ENCODE measurements at places on chromosomes 4 and X.
A peak's percentile ranks its signal among the peaks of the same experiment; 100 is the strongest.

GRCh38 chrX:17860811-17861488 is at the start of gene RAI2:
RAI2 (minus strand) TSS chrX:17861298; CDS start chrX:17802010, 59,288 bp downstream.
- DNase-seq = peak; percentile 0

GRCh38 chr4:95263391-95263790 is 285.4 kb downstream of the UNC5C start:
- no peak for DNase-seq

GRCh38 chr4:104128031-104128849 is 366.5 kb downstream of the CXXC4 start:
- DNase-seq = no peak

- DNase-seq = no peak
Observed at GRCh38 chr4:152678841-152679240, 956 bp downstream of the TMEM154 start.

GRCh38 chrX:118396113-118396512 is 50.2 kb downstream of the WDR44 start:
- no peak for DNase-seq

DNA sequence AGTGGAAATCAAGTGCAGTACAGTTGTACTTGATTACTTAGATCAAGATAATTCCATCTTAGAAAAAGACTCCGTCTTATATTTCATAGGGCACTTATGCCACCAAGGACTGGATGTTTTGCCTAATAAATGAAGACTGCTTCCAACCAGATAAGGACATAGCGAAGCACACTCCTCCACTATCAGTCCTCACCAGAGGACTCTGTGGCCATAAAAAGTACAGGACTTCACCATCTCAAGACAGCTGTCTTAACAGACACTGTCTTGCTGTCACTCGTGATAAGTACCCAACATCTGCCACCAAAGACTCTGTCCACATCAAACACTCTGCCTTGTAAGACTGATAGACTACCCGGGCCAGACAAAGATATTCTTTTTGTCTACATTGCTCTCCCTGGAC is 352.0 kb downstream of the TRAM1L1 start:
- no peak for DNase-seq

DNA sequence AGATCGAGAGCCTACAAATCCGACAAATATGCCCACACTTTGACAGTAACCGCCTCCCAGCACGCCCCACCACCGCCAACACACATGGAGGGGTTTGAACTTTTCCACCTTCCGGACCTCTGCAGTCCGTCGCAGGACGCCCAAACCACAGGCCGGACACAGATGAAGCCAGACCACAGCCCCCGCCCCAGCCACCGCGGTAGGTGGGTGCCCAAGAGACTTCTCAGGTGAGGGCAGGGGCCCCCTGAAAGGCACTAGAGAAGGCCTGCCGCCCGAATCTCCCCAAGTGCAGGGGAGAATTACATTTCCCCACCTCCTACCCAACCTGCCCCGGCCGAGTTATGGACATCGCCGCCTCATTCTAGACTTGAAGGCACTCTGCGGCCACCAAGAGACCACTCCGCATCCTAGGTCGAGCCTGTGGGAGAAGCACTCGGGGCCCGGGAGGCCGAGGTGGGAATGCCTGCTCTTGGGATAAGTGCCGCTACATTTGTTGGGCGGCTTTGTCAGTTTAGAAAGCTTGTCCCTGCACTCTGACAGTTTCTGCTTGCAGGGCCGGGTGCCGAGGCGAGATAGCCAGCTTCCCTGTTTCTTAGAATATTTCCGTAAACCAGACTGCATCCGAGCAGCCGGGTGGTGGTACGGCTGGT is 21.5 kb downstream of the HAND2 start:
- no peak for DNase-seq

GRCh38 chr4:117560329-117560728 is 474.0 kb upstream of the NDST3 start:
- DNase-seq = no peak

GRCh38 chrX:117397844-117398243 is 718.8 kb downstream of the KLHL13 start:
- no peak for DNase-seq

- no peak for DNase-seq
Observed at GRCh38 chr4:163111588-163111987, 55.1 kb downstream of the NAF1 start.

DNA sequence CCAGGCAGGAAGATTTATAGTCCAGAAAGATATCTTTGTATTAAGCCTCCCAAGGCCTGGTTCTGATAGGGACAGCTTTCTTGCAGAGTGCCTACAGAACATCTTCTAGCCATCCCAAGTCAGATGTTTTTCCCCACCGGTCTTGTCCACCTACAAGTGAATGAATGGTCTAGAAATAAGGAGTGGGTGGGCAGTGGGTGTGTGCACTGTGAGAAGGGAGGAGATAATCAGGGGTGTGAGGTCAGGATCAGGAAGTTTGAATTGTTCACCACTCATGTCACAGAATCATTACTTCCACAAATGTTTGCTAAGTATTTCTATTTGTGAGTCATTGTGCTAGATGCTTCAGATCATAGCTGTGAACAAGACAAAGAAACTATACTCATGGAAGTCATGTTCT is 332.6 kb downstream of the NKX6-1 start:
- DNase-seq = no peak

DNA sequence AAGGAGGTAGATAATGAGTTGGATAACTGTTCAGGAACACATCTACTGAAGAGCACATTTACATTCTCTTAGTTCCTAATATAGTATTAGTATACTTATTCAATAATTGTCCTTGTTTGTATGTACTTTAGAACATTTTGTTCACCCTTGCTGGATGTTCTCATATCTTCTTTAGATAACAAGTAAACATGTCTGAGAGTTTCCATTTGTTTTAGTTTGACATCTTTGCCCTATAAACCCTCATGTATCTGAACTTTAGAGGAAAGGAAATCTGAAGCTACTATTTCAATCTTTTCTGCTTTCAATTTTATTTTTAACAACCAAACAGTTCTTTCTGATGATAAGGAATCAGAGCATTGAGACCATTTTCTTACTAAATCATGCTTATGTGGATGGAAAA is 518.6 kb downstream of the RPA4 start:
- DNase-seq = no peak

GRCh38 chrX:41442824-41443550 is 4.2 kb upstream of the NYX start:
- DNase-seq = no peak

DNA sequence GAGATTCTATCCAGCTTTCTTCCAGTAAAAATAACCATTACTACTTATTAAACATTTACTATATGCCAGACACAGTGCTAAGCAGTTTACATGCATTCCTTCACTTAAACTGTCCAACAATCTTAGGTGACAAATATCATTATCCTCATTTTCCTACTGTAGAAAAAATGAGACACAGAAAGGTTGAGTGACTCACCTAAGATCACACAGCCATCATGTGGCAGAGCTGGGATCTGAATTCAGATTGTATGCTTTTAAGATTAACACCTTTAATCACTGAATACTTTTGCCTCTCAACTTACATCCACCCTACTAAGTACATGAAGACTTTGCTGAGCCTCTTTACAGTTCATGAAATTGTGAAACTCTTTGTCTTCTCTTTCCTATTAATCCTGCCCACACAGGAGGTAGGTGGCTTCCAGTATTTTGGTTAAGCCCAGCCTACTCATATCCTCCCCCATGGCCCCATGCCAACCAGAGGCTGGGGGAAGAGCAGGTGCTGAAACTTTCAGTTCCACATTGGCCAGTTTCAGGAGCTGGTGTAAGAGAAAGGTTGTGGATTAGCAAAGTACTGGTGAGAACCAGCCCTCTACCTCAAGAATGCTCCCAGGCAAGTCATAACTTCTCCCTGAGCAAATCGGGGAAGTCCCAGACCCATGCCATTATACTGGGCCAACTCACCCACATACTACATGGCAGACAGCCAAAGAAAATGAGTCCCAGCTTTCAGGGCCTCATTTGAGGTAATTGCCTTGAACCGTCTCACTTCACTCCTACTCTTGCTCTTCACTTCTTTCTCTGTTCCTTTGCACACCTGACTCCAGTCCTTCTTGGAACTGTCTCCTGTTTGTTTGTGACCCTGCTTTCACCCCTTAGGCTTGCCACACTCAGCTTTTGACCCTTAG is 211.1 kb downstream of the GUCY2F start:
- no peak for DNase-seq

DNA sequence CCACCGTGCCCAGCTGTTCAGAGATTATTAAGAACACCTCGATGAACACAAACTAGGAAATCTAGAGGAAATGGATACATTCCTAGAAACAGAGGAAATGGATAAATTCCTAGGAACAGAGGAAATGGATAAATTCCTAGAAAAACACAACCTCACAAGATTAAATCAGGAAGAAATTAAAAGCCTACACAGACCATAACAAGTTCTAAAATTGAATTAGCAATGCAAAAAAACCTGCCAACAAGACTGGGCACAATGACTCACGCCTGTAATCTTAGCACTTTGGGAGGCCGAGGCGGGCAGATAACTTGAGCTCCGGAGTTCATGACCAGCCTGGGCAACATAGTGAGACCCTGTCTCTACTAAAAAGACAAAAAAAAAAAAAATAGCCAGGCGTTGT is 13.1 kb upstream of the IDS start:
- no peak for DNase-seq

GRCh38 chr4:8409264-8410065 is 31.1 kb downstream of the ACOX3 start:
- no peak for DNase-seq

DNA sequence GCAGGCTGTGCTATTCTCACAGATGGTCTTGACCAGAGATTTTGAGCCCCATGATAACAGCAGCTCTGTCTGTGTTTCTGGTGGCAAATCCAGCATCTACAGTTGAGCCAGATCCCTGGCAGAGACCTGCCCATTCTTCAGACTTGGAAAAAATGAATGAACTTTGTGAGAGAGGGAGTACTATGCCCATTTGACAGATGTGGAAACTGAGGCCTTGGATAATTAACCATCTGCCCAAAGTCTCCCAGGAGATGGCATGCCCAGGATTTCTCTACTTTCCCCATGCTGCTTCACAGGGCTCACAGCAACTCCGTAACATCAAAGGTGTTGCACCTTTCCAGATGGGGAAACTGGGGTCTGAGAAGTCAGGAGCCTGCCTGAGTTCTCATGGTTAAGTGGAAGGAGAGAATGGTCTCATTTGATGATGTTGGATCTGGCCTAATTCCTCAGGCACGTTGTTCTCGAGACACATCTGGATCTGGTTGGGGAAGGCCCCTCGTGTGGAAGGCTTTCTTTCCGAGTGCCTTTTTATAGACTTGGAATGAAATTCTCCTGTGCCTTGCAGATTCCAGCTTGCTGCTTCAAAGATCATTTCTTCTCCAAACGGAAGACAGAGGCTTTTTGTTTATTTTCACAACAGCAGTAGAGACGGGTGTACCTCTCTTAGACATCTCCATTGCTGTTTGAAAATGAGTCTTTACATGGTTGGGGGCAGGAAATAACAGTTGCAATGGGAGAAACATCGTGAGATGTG is 73.3 kb upstream of the STX18 start:
- DNase-seq = no peak

DNA sequence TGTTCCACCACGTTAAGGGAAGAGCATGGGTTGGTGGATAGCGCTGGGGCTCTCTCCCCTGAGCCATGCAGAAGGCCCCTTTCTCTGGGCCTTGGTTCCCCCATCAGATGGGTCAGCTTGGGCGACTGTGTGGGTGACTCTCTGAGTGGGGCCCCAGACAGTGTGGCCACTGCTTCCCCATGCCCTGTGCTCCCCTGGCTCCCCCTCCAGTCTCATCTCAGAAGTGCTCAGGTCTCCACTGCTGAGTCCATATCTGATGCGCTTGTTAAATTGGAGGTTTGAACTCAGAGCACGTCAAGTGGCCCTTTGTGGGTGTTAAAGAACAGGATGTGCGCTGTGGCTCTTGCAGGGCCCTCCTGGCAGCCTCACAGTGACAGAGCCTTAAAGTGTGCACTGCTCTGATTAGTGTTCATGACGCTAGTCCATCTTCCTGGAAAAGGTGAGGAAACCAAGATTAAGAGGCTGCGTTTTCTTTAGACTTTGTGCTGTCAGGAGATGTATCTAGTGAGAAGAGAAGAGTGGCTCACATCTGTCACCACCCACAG is 59.8 kb downstream of the NELFA start:
- DNase-seq = no peak

DNA sequence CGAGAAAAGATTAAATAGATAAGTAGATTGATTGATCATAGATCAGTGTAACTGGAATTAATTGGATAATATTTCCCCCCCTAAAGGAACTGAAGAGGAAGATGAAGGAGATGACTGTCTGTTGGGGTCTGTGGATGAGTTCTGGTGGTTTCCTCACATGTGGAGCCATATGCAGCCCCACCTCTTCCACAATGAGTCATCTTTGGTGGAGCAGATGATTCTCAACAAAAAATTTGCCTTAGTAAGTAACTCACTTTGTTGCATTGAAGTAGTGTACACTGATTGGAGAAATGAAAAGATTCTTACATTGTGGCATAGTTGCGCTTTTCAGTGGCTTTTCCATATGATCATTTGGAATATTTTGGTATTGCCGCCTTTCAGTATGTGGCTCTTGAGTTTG is 80.4 kb downstream of the NDST3 start:
- no peak for DNase-seq

DNA sequence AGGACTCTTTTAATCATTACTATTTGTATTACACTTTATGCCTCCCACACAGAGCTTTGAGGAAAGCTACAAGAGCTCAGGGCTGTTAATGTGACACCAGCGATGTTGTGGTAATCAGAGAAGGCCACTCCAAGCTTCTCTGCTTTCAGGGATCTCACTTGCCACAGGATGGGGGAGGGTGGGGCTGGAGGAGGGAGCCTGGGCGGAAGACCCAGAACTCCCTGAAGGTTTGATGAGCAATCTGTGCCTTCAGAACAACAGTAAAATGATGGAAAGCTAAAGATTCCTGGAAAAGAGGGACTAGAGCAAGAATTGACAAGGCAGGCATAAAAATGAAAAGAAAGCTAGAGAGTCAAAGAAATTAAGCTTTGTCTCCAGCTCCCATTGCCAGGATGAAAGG is 75.6 kb downstream of the MAML3 start:
- DNase-seq = no peak

GRCh38 chrX:108138814-108139702 is 47.5 kb downstream of the ATG4A start:
- DNase-seq = no peak

DNA sequence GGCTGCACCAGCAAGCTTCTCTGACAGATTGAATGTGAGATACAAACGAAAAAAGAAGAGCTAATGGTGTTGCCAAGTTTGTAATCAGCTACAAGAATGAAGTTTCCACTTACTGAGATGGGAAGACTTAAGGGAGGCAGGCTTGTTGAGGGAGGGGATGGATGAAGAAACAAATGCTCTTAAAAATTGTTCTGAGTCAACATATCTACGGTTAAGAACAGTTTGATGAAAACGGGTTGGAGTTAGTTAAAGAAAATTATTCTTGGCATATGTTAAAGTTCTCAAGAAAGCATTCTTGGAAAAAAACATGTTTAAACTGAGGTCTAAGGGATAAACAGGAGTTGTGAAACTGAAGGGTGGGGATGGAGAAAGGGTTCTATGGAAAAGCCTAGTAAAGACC is 816.3 kb upstream of the HS3ST1 start:
- DNase-seq = no peak

DNA sequence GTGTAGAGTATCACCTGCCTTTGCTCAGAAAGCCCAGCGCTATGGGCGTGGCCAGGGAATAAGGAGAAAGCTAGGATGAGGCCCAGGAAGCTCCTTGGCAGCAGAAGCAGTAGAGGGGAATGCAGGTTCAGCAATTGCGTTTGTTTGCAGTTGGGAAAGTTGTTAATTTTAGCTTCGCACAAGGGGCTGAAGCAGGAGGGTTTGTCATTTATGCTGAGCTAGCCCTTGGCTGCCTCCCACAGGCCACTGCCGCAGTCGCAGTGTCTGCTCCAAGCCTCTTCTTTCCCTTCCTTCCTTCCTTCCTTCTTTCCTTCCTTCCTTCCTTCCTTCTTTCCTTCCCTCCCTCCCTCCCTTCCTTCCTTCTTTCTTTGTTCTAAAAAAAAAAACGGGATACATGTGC is 21.5 kb downstream of the FRMPD3 start:
- no peak for DNase-seq
